ENCODE measurements at places on chromosomes 3 and 15.

- DNase-seq, result no peak
These were observed 133.6 kb upstream of the ABHD17C start for GRCh38 chr15:80561500-80561899.

DNA sequence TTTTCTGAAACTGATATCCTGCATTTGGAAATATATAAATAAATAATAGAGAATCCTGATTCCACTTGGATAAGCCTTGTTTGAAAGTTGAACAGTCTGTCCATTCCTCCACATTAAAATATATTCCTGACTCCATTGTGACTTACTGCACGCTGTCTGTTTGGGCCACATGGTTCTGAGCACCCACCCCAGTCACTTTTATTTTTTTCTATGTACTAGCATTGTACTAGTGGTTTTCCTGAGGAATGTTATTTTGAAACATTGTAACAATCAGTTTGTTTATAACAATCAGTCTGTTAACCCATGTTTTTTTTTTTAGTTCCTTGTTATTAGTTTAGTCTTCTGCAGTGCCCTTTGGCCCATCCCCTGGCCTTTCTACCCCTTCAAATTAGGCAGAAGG lies 87.4 kb upstream of the CCNL1 start:
- no peak for DNase-seq

DNA sequence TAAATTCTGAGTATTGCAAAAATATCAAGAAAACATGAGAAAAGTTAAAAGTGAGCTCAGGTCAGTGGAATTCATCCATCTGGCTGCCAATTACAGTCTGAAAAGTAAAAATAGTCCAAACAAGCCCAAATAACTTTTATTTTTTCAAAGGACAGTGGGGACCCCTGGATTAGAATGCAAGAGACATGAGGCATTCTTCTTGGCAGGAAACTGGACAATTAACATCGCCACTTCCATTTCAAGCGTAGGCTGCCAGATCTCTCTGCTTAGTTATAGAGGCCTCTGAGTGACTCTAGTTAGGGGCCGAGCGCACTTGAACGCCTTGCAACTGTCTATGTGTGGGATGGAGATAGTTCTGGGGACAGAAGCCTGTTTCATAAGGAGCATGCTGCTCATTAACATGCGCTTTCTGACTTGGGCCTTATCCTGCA lies 189.1 kb downstream of the GHSR start:
- no peak for DNase-seq

DNA sequence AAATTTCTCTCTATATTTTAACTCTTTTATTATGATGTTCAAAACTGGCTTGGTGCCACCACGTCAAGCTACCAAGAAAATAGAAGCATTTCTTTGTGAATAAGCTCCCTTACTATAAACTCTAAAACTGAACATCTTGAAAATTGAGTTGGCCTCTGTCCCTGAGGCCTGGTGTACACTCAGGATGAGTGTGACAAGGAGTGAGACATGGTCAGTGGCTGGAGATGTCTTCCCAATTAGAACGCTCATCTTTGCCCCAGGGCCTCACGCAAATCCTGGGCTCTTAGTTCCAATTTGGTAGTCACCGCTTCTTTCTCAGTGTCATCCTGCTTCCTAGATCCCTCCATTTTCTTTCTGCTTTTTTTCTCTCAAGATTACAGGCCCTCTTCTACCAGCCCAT lies 26.2 kb downstream of the SLC2A2 start:
- no peak for DNase-seq

GRCh38 chr3:119751423-119751822 lies 30.5 kb upstream of the NR1I2 start:
- no peak for DNase-seq

GRCh38 chr15:85525755-85526154 lies 145.4 kb downstream of the AKAP13 start:
- DNase-seq, result no peak

- no peak for DNase-seq
These were observed 80.9 kb upstream of the ARHGEF26 start for GRCh38 chr3:154040283-154040682.

DNA sequence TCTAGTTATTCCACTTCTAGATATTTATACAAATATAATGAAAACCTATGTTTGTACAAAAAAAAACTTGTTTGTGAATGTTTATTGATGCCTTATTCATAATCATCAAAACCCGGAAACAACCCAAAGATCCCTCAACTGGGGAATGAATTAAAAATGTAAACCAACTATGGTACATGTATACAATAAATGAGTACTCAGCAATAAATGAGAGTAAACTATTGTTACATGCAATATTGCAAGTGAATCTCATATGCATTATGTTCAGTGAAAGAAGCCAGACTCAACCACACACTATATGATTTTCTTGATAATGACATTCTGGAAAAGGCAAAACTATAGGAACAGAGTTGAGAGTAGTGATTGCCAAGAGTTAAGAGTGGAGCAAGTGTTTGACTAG lies 12.3 kb downstream of the ZNF860 start:
- DNase-seq, result no peak

- DNase-seq, result no peak
These were observed 9.7 kb downstream of the RHCG start for GRCh38 chr15:89486726-89487050.

GRCh38 chr15:54559405-54560069 lies 581.3 kb downstream of the UNC13C start:
- no peak for DNase-seq

DNA sequence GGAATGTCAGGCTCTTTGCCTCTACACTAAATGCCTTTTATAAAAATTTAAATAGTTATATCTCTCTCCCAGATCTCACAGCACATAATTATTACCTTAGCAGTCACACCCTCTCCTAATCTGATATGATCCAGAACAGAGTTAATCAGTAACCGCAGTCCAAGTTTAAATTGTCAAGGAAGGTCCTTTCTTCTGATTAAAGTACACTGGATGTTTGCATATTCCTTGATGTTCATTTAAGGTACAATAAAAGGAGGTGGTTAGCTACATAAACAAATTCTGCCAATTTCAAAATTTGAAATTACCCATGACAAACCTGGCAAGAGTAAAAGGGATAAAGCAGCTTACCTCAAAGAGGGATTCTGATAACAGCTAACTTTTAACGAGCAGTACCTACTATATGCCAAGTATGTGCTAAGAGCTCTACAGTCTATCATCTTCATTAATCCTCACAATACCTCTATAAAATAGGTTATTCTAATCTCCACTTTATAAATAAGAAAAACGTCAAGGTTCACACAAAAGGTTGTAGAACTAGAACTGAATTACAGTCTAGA lies 4.3 kb downstream of the GOLIM4 start:
- no peak for DNase-seq
